A549 treated with RU486 at 1 μM for 4 hours (cell line): ENCODE measurements at places on chromosomes 5 and 9. TPM values are rescaled to one million over a fixed set of nuclear protein-coding genes. Genes with fewer than 3 reads are reported as not detected.

TMC1 gene
- 0.20 to 0.45 TPM in 2 of 5 replicates, not detected in the others for total RNA-seq

CCDC192 gene
- total RNA-seq, result not detected in 5 replicates

NTRK2 gene
- 0.01 to 0.07 TPM in 2 of 5 replicates, not detected in the others for total RNA-seq

BTNL8 gene
- total RNA-seq, result not detected in 5 replicates

CXCL14 gene
- 0.07 to 0.14 TPM (median 0.07 TPM) in 3 of 5 replicates, not detected in the others for total RNA-seq

LOX gene
- total RNA-seq, result 0.95 to 2.0 TPM (median 1.2 TPM) in 5 replicates

FOXD4L6 gene
- 0.11 TPM in 1 of 5 replicates, not detected in the others for total RNA-seq

ALDH7A1 gene
- 66.5 to 75.8 TPM (median 70.2 TPM) in 5 replicates for total RNA-seq

GCNT4 gene
- 0.24 to 0.56 TPM (median 0.46 TPM) in 5 replicates for total RNA-seq

DMRT2 gene
- total RNA-seq, result 0.13 TPM in 1 of 5 replicates, not detected in the others

F12 gene
- total RNA-seq, result 11.8 to 26.6 TPM (median 21.3 TPM) in 5 replicates

HMMR gene
- 14.0 to 31.4 TPM (median 28.9 TPM) in 5 replicates for total RNA-seq

KIF4B gene
- total RNA-seq, result 0.02 to 0.06 TPM in 2 of 5 replicates, not detected in the others

RNF183 gene
- total RNA-seq, result 0.09 to 0.15 TPM in 2 of 5 replicates, not detected in the others

PCA3 gene
- not detected in 5 replicates for total RNA-seq

PIP5K1B gene
- 0.03 TPM in 1 of 5 replicates, not detected in the others for total RNA-seq

ENTPD8 gene
- total RNA-seq, result 0.15 to 0.31 TPM (median 0.20 TPM) in 5 replicates

C5orf52 gene
- total RNA-seq, result not detected in 5 replicates

FBP1 gene
- not detected in 5 replicates for total RNA-seq

GPR150 gene
- total RNA-seq, result 0.07 to 0.26 TPM (median 0.19 TPM) in 4 of 5 replicates, not detected in the other

VCAN gene
- 11.6 to 17.3 TPM (median 14.9 TPM) in 5 replicates for total RNA-seq

SVEP1 gene
- 1.2 to 1.7 TPM (median 1.6 TPM) in 5 replicates for total RNA-seq

GLRA1 gene
- not detected in 5 replicates for total RNA-seq

IRX2 gene
- total RNA-seq, result 1.0 to 1.7 TPM (median 1.5 TPM) in 5 replicates

DAB2 gene
- 9.0 to 13.5 TPM (median 11.5 TPM) in 5 replicates for total RNA-seq

LRRC70 gene
- 0.11 to 0.59 TPM (median 0.21 TPM) in 3 of 5 replicates, not detected in the others for total RNA-seq

PCDHGB4 gene
- total RNA-seq, result 0.56 to 1.1 TPM (median 0.93 TPM) in 5 replicates

FOXD1 gene
- 13.0 to 22.7 TPM (median 21.2 TPM) in 5 replicates for total RNA-seq

RAPGEF6 gene
- 6.6 to 8.7 TPM (median 7.3 TPM) in 5 replicates for total RNA-seq

CHSY3 gene
- 0.08 to 0.13 TPM (median 0.09 TPM) in 5 replicates for total RNA-seq

MEF2C gene
- total RNA-seq, result 0.01 to 0.07 TPM (median 0.02 TPM) in 3 of 5 replicates, not detected in the others

PRRT1B gene
- 0.45 to 0.97 TPM (median 0.79 TPM) in 5 replicates for total RNA-seq

ENTR1 gene
- total RNA-seq, result 65.7 to 78.4 TPM (median 75.3 TPM) in 5 replicates

SLC12A2 gene
- total RNA-seq, result 9.6 to 14.8 TPM (median 12.8 TPM) in 5 replicates

GCNT1 gene
- total RNA-seq, result 0.80 to 3.0 TPM (median 2.6 TPM) in 5 replicates

LHX3 gene
- 0.07 to 0.14 TPM (median 0.11 TPM) in 4 of 5 replicates, not detected in the other for total RNA-seq

GTF2H2C gene
- 24.9 to 40.2 TPM (median 35.1 TPM) in 5 replicates for total RNA-seq

SEMA6A gene
- total RNA-seq, result 0.02 to 0.18 TPM (median 0.15 TPM) in 5 replicates

NR2F1 gene
- total RNA-seq, result 3.6 to 6.0 TPM (median 4.9 TPM) in 5 replicates

PDLIM4 gene
- 0.12 to 0.49 TPM (median 0.37 TPM) in 4 of 5 replicates, not detected in the other for total RNA-seq

ERAP2 gene
- 0.77 to 1.3 TPM (median 1.2 TPM) in 5 replicates for total RNA-seq

BOD1 gene
- total RNA-seq, result 63.1 to 76.8 TPM (median 69.5 TPM) in 5 replicates

SOHLH1 gene
- not detected in 5 replicates for total RNA-seq

DNAH5 gene
- 1.2 to 1.5 TPM (median 1.4 TPM) in 5 replicates for total RNA-seq

SLC1A1 gene
- total RNA-seq, result 1.0 to 1.7 TPM (median 1.5 TPM) in 5 replicates

GMCL2 gene
- not detected in 5 replicates for total RNA-seq

ADAMTS2 gene
- 0.03 to 0.19 TPM (median 0.09 TPM) in 4 of 5 replicates, not detected in the other for total RNA-seq

PWWP2A gene
- 6.9 to 13.2 TPM (median 11.3 TPM) in 5 replicates for total RNA-seq

FBN2 gene
- total RNA-seq, result 11.8 to 18.5 TPM (median 17.3 TPM) in 5 replicates

LECT2 gene
- not detected in 5 replicates for total RNA-seq

PPP2R2B gene
- total RNA-seq, result 0.07 to 0.37 TPM (median 0.12 TPM) in 5 replicates

ST8SIA4 gene
- 0.24 to 1.3 TPM (median 0.44 TPM) in 5 replicates for total RNA-seq

WDR36 gene
- 9.5 to 16.6 TPM (median 16.3 TPM) in 5 replicates for total RNA-seq

CARD6 gene
- 3.4 to 4.7 TPM (median 4.2 TPM) in 5 replicates for total RNA-seq

CNOT6 gene
- 11.4 to 24.2 TPM (median 21.7 TPM) in 5 replicates for total RNA-seq

OR1Q1 gene
- not detected in 5 replicates for total RNA-seq
